GM23338 (cell line): ENCODE measurements at places on chromosomes 6 and 20.

- DNase-seq: no peak
Observed at GRCh38 chr6:79515436-79515835, 21.8 kb downstream of the LCA5 start.

GRCh38 chr6:146664871-146665360 lies 66.1 kb downstream of the ADGB start:
- no peak for DNase-seq

DNA sequence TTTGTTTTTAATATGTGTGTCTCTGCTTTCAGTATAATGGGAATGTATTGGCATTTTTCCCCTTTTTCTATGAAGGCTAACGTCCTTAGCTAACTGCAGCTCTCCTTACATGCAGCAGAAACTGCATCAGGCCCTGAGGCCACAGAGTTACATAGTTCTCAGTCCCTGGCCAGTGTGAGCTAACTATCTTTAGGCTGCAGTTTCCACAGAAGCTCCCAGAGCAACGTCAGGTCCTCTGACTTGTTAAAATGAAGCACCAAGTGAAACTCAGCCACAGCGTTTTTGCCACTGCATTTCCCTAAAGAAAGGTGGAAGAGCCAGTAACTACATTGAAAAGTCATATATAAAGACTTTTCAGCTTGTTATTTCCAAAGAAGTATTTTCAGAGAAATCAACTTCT lies 244.7 kb downstream of the CBLN4 start:
- no peak for DNase-seq

DNA sequence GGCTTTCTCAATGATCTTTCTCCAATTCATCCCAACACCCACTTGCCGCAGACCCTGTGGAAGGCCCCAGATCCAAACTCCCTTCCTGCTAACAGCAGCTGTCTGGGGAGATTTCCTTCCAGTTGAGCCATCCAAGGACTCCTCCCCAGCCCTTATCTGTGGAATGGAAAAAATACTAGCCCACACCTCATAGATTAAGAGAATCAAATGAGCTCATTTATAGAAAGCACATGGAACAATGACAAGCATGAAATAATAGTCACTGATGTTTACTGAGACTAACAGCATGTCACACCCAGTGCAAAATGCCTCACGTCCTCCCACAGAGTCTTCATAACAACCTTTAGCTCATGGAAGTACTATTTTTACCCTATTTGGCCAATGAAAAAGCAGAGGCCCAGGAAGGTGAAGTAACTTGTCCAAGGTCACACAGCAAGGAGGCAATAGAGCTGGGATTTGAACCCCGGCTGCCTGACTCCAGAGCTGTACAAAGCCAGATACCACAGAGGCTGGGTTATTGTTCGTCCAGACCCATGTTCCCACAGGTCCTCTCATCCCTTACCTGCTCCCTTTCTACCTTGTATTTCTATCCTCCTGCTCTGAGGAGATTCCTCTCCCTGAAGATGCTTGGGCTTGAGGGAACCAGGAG lies 23.4 kb upstream of the PTGIS start:
- DNase-seq: no peak

DNA sequence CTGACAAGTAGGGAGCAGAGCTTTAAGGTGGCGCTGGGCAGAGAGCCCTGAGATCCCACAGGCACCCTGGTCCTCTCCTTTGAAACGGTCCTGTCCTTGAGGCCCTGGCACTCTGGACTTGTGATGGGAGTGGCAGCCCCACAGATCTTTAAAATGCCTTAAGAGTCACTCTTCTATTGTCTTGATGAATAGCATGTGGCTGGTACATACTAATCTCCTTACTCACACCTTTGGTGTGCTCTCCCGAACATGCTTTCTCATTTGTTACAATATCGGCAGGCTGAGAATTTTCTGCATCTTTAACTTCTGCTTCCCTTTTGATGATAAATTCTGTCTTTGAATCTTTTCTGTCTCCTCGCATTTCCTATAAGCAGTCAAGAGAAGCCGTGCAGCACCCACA lies 333.8 kb downstream of the TFAP2A start:
- DNase-seq: no peak

DNA sequence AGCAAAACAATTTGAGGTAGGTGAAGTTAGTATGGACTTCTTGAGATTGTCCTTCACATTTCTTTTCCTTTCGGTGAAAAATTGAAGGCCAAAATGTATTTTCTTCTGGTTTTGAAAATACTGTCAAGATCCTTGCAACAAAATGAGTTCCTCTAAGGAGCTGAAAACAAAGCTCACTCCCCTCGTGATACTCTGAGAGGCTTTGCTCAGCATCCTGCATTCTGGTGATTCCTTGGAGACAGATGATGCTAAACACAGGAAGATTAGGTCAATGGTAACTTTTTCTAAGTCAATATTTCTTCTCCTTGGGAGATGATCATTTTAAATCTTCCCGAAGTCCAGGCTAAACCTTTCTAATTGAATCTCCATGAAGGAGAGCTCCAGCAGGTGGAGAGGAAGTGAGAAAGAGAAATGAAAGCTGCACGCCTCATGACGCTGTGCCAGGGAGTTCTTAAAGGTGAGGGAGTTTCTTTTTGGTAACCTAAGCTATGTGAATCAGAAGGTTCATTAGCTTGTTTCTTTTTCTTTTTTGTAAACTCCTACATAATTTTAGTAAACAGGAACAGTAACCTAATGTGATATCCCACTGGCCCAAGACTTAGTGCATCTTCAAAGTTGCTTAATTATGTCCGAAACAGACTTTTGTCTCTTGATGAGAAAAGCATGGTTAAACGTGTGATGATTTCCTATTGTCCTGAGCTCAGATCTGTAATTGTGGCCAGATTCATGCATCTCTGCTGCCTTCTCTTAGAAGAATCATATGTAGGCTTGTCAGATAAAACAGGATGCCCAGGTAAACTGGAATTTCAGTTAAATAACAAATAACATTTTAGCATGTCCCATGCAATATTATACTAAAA lies 15.0 kb downstream of the ESR1 start:
- no peak for DNase-seq
